ENCODE measurements at places on chromosomes 6 and 20. TPM values are rescaled to one million over a fixed set of nuclear protein-coding genes. Genes with fewer than 3 reads are reported as not detected.

CTAGE9 gene
- not detected for total RNA-seq

TNFRSF6B gene
- 57.4 TPM for total RNA-seq

NOTCH4 gene
- 1.4 TPM for total RNA-seq

LTB gene
- total RNA-seq = not detected

FAM110A gene
- total RNA-seq = 4.9 TPM

AGPAT4 gene
- 10.9 TPM for total RNA-seq

OR2H1 gene
- not detected for total RNA-seq

RAET1E gene
- total RNA-seq = 0.11 TPM

GSTA2 gene
- total RNA-seq = not detected

OTOR gene
- not detected for total RNA-seq

AVP gene
- not detected for total RNA-seq

FERMT1 gene
- total RNA-seq = 5.2 TPM

TRERF1 gene
- 7.2 TPM for total RNA-seq

PRSS16 gene
- total RNA-seq = 0.11 TPM

ME1 gene
- total RNA-seq = 25.8 TPM

TRIM26 gene
- 24.0 TPM for total RNA-seq

TAF8 gene
- 15.2 TPM for total RNA-seq

DUSP15 gene
- total RNA-seq = not detected

CFB gene
- total RNA-seq = 5.6 TPM

IMPG1 gene
- total RNA-seq = 0.37 TPM

PIM1 gene
- total RNA-seq = 13.2 TPM

ZNF334 gene
- total RNA-seq = 4.8 TPM

DEFB132 gene
- not detected for total RNA-seq

AURKA gene
- total RNA-seq = 27.5 TPM

GRM1 gene
- total RNA-seq = not detected

PRPH2 gene
- total RNA-seq = 1.8 TPM

SYTL3 gene
- 2.8 TPM for total RNA-seq

EBF4 gene
- 1.2 TPM for total RNA-seq

L3MBTL3 gene
- total RNA-seq = 5.0 TPM

FAM135A gene
- 15.1 TPM for total RNA-seq

FGD2 gene
- total RNA-seq = not detected

ABHD16B gene
- total RNA-seq = not detected

SLC17A3 gene
- not detected for total RNA-seq

NKX2-4 gene
- total RNA-seq = not detected

ARMC2 gene
- total RNA-seq = 1.7 TPM

B4GALT5 gene
- 19.0 TPM for total RNA-seq

HSPA1B gene
- 94.5 TPM for total RNA-seq

ADGRG6 gene
- total RNA-seq = 6.6 TPM

MRAP2 gene
- 4.9 TPM for total RNA-seq

ISM1 gene
- total RNA-seq = 0.33 TPM

KIF25 gene
- total RNA-seq = not detected

CALHM6 gene
- total RNA-seq = 0.89 TPM

TRIM40 gene
- total RNA-seq = not detected

GTSF1L gene
- not detected for total RNA-seq

NR2E1 gene
- total RNA-seq = not detected

TDP2 gene
- total RNA-seq = 27.7 TPM

PNLDC1 gene
- not detected for total RNA-seq

MOXD1 gene
- total RNA-seq = 44.4 TPM

PRDM1 gene
- total RNA-seq = 3.4 TPM

RBPJL gene
- not detected for total RNA-seq

SMPD2 gene
- 8.3 TPM for total RNA-seq

KCNK15 gene
- total RNA-seq = 1.6 TPM

HLA-DQA1 gene
- not detected for total RNA-seq

All from uterine smooth muscle cell (primary cell).